ENCODE measurements at places on chromosomes 13 and 19.

DNA sequence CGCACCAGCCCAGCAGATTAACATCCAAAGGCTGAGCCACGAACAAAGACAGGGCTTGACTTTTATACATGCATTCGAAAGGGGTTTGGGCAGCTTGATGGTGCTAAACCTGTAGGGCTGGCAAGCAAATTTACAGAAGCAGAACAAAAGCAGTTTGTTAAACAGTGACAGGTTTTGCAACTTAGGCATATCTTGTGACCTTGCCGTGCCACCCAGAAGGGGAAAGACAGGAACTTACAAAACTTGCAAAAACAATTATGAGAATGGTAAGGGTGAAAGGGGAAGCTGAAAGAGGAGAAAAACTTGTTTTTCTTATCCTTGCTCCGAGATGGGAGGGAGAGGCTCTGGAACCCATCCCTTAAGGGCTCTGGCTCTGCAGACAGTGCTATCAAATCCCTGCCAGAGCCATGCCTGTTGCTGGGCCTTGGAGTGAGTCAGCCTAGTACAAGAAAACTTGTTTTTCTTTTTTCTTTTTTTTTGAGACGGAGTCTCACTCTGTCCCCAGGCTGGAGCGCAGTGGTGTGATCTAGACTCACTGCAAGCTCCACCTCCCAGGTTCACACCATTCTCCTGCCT lies 1325.2 kb upstream of the PRR20A start:
- no peak for DNase-seq

DNA sequence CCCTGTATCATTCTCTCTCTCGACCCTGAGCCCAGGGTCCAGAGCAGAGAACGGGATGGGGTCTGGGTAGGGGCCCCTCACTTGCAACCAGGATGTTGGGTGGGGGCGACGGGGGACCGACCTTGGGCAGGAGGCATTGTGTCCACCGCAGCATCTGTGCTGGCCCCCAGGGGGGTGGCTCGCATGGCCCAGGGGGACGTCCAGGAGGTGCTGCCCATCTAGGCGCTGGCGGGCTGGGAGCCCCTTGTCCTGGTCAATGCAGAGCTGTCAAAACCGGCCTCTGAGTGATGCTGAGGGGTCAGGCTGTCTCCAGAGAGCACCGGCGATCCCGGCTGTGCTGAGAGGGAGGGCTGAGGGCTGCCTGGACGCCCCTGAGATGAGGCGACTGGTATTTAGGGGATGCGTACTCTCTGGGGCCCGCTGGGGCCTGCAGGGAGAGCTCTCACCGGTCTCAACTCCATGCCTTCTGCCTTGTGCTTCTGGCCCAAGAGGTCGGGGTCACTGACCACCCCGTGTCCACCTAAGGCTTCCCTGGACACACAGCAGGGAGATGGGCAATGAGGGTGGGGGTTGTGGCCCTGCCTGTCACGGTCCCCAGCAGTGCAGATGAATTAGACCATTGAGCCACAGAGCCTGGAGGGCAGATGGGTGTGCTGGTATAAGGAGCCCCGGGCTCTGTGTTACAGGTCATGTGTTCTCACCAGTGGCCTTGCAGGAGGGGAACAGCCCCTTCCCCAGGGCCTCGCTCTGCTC lies 8.6 kb downstream of the RPS9 start:
- peak; percentile 32 for DNase-seq

DNA sequence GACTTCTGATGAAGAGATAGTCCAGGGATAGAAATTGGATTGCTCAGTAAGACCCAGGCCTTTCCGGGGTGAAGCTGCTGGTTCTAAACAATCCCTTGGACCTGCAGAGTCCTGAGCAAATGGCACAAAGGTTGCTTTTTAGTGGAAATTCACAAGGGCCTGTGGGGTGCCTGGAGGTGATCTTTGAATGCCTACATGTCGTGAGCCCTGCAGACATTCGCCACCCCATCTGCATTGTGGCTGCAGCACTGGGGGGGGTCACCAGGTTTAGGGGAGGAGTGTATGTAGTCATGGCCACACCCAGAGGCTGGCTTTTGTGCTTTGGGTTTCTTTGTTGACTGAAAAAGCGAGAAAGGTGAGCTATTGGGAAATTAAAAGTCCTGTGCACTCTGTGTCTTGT lies 41.4 kb downstream of the SLC7A9 start:
- no peak for DNase-seq

- no peak for DNase-seq
Observed at GRCh38 chr13:63408331-63409189, 1992.9 kb upstream of the PCDH20 start.

DNA sequence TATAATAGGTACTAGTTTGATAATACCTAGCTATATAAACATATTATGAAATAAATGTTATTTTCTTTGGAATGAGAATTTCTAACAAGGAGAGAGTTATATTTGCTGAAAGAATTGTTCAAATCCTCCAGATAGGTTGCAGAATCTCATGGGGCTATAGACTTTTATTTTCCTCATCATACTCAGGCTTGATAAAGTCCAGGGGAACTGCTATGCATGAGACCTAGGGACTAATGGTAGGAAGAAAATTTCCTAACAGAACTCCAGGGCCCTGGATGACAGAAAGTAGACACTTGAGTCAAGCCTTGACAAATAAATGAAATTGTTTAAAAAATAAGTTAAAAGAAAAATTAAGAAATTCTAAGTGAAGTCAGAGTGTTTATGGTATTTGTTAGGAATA lies 138.5 kb upstream of the DACH1 start:
- no peak for DNase-seq

- DNase-seq = no peak
Observed at GRCh38 chr13:23871616-23872220, 17.5 kb downstream of the MIPEP start.

- no peak for DNase-seq
Observed at GRCh38 chr13:51260154-51260553, 38.0 kb downstream of the FAM124A start.

All from anterior cingulate cortex (tissue), 58 donors.